ENCODE measurements at places on chromosomes 16 and 17. TPM values are rescaled to one million over a fixed set of nuclear protein-coding genes. Genes with fewer than 3 reads are reported as not detected.

The EVPLL gene
- not detected for total RNA-seq

The CDH16 gene
- not detected for total RNA-seq

The MYH13 gene
- total RNA-seq, result not detected

The TEKT1 gene
- not detected for total RNA-seq

The SLC9A5 gene
- 3.0 TPM for total RNA-seq

The CCL11 gene
- total RNA-seq, result 0.13 TPM

The ENKD1 gene
- 12.8 TPM for total RNA-seq

The MYL4 gene
- 1.4 TPM for total RNA-seq

The ABAT gene
- 1.2 TPM for total RNA-seq

The HOXB13 gene
- not detected for total RNA-seq

The TEKT3 gene
- total RNA-seq, result not detected

The SLX1A gene
- 179 TPM for total RNA-seq

The DPH1 gene
- total RNA-seq, result 23.9 TPM

The CBLN1 gene
- total RNA-seq, result under 0.01 TPM

The KRT222 gene
- total RNA-seq, result not detected

All from epithelial cell of alveolus of lung (primary cell).